ENCODE measurements at places on chromosomes 1 and 21. TPM values are rescaled to one million over a fixed set of nuclear protein-coding genes. Genes with fewer than 3 reads are reported as not detected.
A peak's percentile ranks its signal among the peaks of the same experiment; 100 is the strongest.

GRCh38 chr21:16304174-16305095 is 574.7 kb downstream of the USP25 start:
- no peaks in the 10 kb centered on the region for H3K4me1 ChIP-seq
- no peak overlapping the region for H3K4me3 ChIP-seq
- DNase-seq, result no peak

- no peak overlapping the region for H3K4me3 ChIP-seq
- no peaks in the 10 kb centered on the region for H3K36me3 ChIP-seq
- no peaks in the 10 kb centered on the region for H3K4me1 ChIP-seq
- H3K27ac ChIP-seq, result no peak overlapping the region
- no peaks in the 10 kb centered on the region for H3K27me3 ChIP-seq
These were observed 303.6 kb downstream of the LMO4 start for GRCh38 chr1:87632232-87632631.

DNA sequence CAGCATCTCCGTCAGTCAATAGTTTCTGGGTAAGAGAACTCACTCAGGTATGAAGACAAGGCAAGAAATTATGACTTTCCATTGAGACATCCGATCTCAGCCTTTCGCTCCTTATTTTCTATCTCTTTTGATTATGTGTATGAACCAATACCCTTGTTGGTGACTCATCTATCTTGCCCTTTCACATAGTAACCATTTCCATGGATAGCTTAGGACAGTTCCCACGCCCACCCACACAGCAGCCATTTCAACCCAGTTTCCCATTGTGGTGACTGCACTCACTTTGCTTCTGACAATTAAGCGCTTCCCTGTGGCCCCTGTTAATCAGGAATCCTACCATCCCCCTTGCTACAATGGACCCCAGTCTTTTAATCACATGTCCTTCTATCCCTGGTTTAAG is 210.6 kb upstream of the ADGRL2 start:
- no peaks in the 10 kb centered on the region for H3K36me3 ChIP-seq
- H3K4me1 ChIP-seq, result no peaks in the 10 kb centered on the region
- no peaks in the 10 kb centered on the region for H3K27me3 ChIP-seq
- no peak overlapping the region for H3K27ac ChIP-seq
- no peak for DNase-seq

- no peaks in the 10 kb centered on the region for H3K27me3 ChIP-seq
- no peak overlapping the region for H3K27ac ChIP-seq
- H3K4me3 ChIP-seq, result no peak overlapping the region
These were observed 591.8 kb downstream of the ADGRL2 start for GRCh38 chr1:82392513-82392912.

GRCh38 chr1:95313527-95313926 is 79.5 kb downstream of the RWDD3 start:
- H3K4me1 ChIP-seq, result no peaks in the 10 kb centered on the region
- no peaks in the 10 kb centered on the region for H3K36me3 ChIP-seq
- no peak for DNase-seq
- H3K27ac ChIP-seq, result no peak overlapping the region
- H3K4me3 ChIP-seq, result no peak overlapping the region

- DNase-seq, result no peak
- no peak overlapping the region for H3K27ac ChIP-seq
- H3K4me3 ChIP-seq, result no peak overlapping the region
These were observed 285.9 kb upstream of the VAMP3 start for GRCh38 chr1:7485086-7485780.

- H3K4me3 ChIP-seq, result peak overlapping the region; percentile 71
- H3K27me3 ChIP-seq, result peaks cover 3% of the 10 kb centered on the region
- DNase-seq, result peak; percentile 84
These were observed 43.8 kb downstream of the CD53 start for GRCh38 chr1:110916669-110917306.

DNA sequence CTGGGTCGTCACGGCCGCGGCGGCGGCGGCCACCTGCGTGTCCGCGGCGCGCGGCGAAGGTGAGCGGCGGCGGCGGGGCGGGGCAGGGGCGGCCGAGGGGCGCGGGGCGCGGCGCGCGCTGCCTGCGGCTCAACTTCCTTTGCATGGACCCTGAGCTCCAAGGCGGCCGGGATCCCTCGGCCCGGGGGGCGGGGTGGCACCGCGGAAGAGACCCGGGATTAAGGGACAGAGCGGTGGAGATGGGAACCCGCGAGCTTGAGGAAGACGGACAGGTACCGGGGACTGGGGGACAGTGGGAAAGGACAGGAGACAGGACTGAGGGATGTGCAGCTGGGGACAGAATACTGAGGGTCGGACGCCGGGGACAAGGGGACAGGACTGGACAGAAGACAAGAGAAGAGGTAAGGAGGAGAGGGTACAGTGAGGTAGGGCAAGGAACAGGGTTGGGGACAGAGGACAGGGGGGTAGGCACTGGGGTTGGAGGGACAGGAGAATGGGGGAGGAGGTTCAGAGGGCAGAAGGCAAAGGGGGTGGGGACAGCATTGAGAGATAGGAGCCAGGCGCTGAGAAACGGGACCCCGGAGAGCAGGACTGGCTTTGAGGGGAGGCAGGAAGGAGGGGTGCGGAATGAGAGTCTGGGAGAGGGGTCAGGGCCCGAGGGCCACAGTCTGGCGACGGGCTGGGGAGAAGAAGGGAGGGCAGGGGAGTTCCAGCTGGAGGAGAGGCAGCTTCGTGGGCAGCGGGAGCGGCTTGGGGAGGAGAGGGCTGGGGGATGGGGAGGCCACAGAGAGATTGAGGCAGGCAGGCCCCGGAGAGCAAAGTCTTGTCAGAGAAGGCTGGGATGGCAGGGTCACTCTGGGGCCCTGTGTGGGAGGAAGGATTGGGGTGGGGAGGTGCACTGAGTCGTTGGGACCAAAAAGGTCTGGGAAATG is 648 bp downstream of the EPHA8 start:
- no peaks in the 10 kb centered on the region for H3K4me1 ChIP-seq
- no peaks in the 10 kb centered on the region for H3K36me3 ChIP-seq
- H3K4me3 ChIP-seq, result no peak overlapping the region

DNA sequence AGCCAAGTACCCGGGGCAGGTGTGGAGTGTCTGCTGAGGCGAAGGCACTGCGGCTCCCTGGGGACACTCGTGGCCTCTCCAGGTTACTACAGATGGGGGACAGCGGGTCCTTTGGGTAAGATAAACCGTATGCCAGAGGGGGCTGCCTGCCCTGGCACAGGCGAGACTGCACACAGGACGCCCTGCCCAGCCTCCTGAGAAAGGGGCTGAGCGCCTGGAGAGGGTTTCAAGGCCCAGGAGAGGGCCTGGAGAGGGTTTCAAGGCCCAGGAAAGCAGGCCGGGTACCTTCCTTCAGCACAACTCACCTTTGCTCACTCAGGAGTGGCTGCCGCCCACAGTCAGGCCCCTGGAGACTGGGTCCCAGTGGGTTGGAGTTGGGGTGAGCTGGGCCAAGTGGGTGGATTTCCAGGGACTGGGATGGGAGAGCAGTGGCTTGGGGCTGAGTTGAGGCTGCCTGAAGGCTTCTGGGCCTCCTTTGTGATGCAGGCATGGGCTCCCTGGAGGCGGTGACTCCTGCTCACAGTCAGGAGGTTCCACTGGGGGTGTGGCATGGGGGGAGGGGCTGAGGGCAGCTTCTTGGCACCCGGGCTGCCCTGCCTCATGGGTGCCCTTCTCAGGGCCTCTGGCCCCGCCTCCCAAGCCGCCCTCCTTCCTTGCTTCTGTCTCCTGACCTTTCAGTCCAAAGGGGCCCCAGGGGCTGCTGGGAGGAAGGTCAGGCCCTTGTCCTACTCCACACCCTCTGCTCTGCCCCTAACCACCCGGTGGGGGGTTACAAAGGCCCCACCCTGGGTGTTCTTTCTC is at the start of gene MMEL1:
Gene MMEL1 (minus strand): TSS at position 456 of the 801 bp plus-strand sequence. CDS start 3,532 bp downstream, outside the sequence.
- peaks cover 6% of the 10 kb centered on the region for H3K36me3 ChIP-seq
- H3K27me3 ChIP-seq, result peaks cover 22% of the 10 kb centered on the region
- DNase-seq, result no peak
- H3K4me3 ChIP-seq, result no peak within 1 kb of the TSS

DNA sequence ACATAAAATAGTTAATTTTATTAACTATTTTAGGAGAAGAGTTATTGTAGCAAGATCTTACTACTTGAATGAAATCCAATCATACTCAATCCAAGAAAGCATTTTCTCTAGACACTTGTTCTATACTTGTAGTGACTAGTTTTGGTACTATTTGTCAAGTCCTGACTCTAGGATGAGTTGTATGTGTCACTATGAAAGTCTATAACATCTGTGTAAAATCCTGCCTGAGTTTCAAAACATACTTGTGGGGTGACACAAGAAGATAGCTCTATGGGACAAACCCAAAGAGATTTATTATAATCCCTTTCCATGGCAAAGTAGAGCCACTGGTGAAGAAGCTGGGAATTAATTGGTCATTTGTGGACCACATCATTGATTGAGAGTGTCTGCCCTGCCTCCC is 1042.2 kb upstream of the ADGRL4 start:
- no peaks in the 10 kb centered on the region for H3K4me1 ChIP-seq
- H3K27me3 ChIP-seq, result no peaks in the 10 kb centered on the region
- no peak overlapping the region for H3K4me3 ChIP-seq
- DNase-seq, result no peak
- no peak overlapping the region for H3K27ac ChIP-seq

DNA sequence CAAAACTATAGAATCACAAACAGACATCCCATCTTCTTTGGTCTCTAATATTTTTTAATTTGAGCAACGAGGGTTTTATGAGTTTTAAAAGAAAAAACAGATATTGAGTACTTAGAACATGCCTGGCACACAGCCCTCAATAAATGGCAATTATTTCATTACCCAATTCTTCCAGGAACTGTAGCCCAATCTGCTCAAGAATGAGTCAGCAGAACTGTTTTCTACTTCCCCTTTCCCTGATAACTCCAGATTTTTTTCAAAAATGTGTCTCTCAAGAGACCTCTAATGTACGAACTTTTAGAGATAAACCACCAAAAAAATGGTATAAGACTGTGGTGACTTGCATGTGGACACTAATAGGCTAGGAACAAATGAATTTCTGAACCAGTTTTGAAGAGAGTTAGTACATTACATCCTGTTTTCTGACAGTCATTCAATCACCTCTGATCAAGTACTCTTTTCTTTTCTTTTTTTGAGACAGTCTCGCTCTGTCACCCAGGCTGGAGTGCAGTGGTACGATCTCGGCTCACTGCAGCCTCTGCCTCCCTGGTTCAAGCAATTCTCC is 11.5 kb downstream of the ABL2 start:
- H3K27ac ChIP-seq, result peak overlapping the region; percentile 45
- no peak overlapping the region for H3K4me3 ChIP-seq
- H3K36me3 ChIP-seq, result peaks cover 23% of the 10 kb centered on the region
- no peaks in the 10 kb centered on the region for H3K27me3 ChIP-seq

DNA sequence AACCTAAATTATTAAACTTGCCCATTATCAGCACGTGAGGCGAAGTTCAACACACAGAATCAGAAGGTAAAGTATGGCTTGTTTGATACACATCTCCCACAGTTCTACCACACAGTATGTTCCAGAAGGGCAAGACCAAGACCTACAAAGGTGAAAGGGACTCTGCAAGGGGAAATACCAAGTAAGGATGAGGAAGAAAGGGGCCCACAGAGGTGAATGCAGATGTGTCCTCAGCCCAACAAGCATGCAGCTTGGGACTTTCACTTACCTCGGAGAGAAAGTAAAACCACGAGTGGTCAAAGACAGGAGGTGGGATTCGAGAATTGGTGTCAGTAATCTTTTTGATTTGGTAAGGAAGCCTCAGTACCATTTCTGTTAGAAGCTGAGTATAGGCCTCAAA is 85.8 kb downstream of the UBR4 start:
- H3K27ac ChIP-seq, result peak overlapping the region; percentile 84
- H3K4me3 ChIP-seq, result peak overlapping the region; percentile 58
- DNase-seq, result peak; percentile 69
- H3K36me3 ChIP-seq, result peaks cover 90% of the 10 kb centered on the region
- H3K27me3 ChIP-seq, result no peaks in the 10 kb centered on the region

Gene OLIG2
- not detected for total RNA-seq

Gene AMY1A
- not detected for total RNA-seq

Gene RAD54L
- total RNA-seq, result 59.6 TPM
